ENCODE measurements at places on chromosomes 12 and 14.

DNA sequence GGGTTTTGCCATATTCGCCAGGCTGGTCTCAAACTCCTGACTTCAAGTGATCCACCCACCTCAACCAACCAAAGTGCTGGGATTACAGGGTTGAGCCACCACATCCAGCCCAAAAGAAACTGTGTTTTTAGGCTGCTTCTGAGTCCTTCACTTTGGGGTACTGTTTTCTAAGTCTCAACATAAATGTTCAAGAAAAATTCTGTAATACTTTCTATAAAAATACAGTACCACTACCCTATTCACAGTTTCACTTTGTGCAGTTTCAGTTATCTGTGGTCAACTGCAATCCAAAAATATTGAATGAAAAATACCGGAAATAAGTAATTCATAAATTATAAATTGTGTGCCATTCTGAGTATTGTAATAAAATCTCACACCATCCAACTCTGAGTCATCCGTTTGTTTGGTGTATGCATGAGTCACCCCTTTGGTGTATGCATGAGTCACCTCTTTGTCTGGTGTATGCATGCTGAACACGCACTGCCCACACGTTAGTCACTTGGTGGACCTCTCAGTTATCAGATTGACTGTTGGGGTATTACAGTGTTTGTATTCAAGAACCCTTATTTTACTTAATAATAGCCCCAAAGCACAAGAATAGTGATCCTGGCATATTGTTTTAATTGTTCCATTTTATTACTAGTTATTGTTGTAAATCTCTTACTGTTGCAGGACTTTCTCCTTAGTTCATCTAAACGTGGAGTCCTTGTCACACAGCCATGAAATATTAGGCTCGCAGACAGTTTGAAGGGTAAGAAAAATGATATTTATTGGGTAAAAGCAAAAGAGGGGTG is 190.2 kb downstream of the FSCB start:
- peak; percentile 3 for DNase-seq

GRCh38 chr14:72583316-72584272 is 310.3 kb downstream of the DPF3 start:
- DNase-seq: no peak

GRCh38 chr14:93780813-93781400 is 7.4 kb downstream of the PRIMA1 start:
- DNase-seq: no peak

- no peak for DNase-seq
These were observed 18.3 kb downstream of the ALDH6A1 start for GRCh38 chr14:74065746-74066575.

DNA sequence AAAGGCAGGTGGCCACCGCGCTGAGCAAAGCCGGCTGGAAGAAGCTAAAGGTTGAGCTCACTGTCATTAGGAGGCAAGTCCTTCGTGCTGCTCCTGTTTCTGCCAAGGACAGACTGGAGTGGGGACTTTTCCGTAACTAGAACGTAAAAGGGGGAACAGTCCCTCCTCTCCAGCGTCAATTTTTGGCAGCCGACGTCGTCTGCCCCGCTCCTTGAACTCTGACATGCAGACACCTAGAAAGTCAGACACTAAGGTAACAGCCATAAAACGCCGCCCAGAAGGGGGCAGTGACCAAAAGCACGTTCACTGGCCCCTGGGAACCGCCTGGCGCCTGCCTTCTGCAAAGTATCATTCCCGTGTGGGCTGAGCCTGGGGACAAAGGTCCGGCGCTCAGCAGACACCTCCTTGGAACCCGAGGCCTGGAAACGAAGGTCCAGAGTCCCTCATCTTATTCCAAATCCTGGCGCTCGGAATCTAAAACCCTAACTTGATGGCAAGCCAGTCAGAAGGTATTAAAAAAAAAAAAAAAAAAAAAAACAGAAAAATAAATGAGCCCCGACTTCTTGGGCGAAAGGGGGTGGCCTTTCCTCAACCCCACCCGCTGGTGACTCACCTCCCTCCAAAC is 1.1 kb upstream of the LRP1 start:
- DNase-seq: peak; percentile 27

Data from AG08395 (cell line).